Left kidney (tissue), 8 donors: ENCODE measurements at places on chromosomes 12 and 14.

DNA sequence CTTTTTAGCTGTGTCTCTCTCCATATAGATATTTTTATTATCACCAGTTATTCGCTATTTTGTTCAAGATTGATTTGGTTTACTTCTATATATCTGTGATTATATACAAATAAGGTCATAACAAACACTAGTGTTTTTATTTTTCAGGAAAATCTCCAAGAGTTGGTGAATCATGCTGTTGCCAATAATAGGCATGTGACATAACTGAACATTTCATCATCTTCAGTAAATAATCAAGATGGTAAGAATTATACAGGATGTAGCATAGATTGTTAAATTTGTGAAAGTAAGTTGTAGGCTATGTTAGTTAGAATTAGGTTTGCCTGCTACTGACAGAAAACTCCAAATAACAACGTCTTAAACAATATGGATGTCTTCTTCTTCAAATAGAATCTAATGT lies 240.9 kb upstream of the PDE3A start:
- no peak for DNase-seq

DNA sequence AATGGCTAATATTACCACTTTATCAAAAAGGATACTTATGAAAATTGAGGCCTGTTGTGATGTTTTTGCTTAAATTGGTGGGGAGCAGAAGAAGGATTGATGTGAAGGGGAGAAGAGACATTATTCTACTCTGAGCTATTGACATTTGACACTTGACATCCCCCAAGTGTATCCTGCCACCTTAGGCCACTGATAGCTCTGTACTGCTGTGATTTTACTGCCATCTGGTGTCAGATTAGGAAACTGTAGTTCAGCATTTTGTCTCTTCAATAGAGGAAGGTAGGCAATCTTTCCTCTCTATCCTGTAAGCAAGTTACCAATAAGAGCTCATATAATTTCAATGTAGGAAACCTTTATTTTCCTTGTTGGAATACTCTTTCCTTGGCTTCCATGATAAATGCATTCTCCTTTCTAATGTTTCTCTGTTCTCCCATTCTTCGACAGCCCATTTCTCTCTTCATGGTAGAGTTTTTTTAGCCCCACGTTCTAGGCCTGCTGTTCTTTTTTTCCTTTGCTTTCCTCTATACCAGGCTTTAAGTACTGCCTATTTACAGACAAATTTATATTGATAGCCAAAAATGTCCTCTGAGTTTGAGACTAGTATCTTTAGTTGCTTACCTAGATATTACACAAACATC lies 46.3 kb downstream of the PPHLN1 start:
- peak; percentile 34 for DNase-seq

- DNase-seq, result no peak
Observed at GRCh38 chr12:127396734-127397133, 870.2 kb upstream of the TMEM132C start.

GRCh38 chr14:93085911-93086310 lies 29.8 kb downstream of the ITPK1 start:
- DNase-seq, result peak; percentile 27

GRCh38 chr14:42229294-42229693 lies 622.6 kb downstream of the LRFN5 start:
- no peak for DNase-seq

GRCh38 chr14:77554816-77555599 lies 56.4 kb upstream of the ISM2 start:
- DNase-seq, result no peak

DNA sequence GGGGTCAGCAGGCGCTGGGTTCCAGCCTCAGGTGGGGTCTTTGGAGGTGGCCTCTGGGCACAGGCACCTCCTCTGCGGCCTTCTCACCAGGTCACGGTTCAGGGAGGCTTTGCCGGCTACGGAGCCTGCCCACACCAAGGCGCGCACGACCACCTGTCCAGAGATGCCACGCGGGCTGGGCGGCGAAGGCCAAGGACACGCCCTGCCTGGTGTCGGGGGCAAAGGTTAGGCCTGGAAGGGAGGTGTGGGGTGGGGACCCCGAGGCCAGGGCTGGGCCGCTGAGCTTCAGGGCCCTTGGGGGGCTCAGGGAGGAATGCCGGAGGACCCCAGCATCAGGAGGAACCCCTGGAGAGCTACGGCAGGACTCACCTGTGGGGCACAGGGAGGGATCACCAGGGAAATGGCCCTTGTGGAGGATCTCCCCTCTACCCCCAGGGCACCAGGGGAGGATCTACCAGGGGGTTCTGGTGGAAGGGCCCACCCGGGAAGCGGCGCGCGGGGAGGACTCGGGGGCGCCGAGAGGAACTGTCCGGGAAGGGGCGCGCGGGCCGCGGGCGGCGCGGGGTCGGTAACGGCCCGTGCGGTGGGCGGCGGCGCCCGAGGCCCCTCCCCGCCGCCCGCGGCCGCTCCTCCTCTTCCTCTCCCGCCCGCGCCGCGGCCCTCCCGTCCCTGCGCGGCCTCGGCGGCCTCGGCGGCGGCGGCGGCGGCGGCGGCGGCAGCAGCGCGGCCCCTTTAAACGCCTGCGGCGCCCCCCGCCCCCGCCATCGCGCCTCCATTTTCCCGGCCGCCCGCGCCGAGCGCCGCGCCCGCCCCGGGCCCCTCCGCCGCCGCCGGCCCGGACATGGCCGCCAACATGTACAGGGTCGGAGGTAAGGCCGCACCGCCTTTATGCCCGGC lies at the start of gene MTA1:
TSS of gene MTA1 (plus strand) at position 633 of the 897 bp plus-strand sequence. CDS start at position 842, 209 bp downstream.
- no peak for DNase-seq

GRCh38 chr12:109330282-109331230 lies 17.1 kb upstream of the MYO1H start:
- no peak for DNase-seq

GRCh38 chr14:60641742-60642269 lies 7.5 kb downstream of the SIX1 start:
- DNase-seq, result no peak

DNA sequence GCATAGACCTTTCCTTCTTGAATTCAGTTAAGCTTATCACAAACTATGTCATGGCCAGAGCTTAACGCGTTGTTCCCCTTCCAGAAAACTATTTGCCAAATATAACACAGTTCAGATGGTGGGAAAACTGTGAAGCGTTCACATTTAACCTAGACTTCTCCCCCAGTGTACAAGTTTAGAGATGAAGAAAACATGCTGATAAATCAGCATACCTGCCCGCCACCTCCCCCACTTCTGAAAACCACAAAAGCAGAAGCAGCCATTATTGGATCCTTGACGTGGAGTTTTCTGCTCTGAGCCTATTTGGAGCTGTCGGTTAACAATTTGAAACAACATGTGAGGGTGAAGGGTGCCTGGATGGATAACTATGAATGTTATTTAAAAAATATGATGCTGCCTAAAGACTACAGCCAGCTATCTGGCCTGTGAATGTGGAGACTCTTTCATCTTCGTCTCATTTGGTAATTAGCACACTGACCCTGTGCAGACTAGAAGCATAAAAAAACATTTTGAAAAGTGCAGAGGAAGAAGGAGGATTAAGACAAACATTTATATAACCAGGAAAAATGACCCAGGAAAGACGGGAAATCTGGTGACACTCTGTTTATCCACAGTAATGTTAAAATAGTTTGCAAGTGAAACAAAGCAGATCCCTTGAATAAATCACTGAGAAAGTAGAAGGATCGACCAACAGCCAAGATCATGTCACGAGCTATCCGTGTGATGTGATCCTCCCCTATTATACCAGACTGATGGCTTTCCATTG lies 408.2 kb downstream of the AEBP2 start:
- DNase-seq, result peak; percentile 65

GRCh38 chr14:104431351-104431928 lies 148.1 kb upstream of the C14orf180 start:
- no peak for DNase-seq

DNA sequence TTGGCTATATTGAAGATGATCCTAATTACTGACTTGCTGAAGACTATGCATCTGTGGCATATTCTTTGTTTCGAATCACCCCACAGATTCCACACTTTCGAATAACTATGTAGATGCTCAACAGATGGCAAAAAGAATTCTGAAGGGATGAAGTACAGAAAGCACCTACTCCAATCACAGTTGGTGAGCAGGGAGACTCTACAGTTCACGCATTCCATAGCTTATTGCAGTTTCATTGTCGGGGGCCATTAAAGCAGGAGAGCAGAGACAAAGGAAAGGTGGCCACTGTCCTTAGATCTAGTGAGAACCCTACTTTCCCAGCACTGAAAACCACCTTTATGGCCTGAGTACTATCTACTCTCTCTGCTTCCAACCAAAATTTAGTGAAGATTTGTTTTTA lies 191.9 kb downstream of the STXBP6 start:
- no peak for DNase-seq

- DNase-seq, result peak; percentile 32
Observed at GRCh38 chr12:56687223-56688128, 608 bp downstream of the PTGES3 start.

DNA sequence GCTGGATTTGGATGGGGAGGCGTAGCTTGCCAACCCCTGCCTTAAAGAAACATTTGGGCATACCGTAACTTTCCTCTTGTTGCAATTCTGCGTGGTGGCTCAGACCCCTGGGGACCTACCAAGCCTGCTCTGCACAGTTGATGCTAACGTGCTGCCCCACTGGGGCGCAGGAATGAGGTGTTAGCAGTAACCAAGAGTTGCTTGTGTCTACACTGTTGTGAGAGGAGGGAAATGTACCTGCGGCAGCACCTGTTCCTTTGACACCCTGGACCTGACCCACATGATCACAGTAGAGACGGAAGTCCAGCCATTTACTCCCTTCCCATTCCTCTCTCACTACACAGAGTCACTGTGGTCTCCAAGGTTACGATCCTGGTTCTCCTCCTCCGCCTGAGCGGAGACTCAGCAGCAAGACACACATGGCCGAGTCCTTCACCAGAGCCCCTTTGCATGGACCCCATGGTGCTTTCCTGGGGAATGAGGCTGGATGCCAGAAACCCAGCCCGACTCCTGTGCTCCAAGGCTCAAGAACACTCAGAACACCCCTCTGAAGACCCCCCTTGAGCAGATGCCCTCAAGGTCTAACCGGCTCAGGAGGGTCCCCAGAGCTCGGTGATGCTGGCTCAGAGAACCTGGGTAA lies 84.8 kb downstream of the FBXL14 start:
- no peak for DNase-seq

DNA sequence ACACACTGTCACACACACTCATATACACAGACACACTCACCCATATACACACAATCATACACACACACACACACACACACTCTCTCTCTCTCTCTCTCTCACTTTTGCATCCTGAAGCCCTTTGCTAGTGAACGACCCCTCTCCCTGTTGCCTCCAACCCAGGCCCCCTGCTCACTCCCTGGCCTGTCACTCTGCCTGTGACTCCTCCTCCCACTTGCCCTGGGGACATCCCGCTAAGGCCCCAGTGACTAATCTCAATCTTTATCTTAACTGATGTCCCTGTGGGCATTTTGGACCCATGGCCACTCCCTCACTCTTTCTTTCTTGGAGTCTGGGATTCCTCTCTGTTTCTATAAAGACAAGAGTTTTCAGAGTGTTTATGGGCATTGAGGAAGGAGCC lies 10.9 kb upstream of the DLK1 start:
- DNase-seq, result no peak

DNA sequence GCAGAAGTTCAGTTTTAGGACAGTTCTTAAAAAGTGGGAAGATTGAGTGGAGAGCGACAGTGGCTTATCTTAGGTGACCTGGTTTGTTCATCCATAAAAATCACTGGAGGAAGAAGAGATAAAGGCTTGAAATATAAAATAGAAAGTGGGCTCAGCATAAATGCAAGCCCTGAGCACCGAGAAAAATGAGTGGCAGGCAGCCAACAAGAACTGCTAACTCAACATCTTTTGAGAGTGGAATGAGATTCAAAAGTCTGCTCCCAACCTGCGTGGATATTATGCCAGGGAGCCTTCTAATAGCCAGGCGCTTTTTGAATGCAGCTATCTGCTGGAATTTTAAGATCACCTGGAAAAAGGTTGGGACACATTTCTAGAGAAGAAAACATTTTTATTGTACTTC lies 666.5 kb downstream of the FLRT2 start:
- peak; percentile 32 for DNase-seq

GRCh38 chr12:110355073-110355472 lies 48.4 kb downstream of the ANAPC7 start:
- DNase-seq, result no peak

DNA sequence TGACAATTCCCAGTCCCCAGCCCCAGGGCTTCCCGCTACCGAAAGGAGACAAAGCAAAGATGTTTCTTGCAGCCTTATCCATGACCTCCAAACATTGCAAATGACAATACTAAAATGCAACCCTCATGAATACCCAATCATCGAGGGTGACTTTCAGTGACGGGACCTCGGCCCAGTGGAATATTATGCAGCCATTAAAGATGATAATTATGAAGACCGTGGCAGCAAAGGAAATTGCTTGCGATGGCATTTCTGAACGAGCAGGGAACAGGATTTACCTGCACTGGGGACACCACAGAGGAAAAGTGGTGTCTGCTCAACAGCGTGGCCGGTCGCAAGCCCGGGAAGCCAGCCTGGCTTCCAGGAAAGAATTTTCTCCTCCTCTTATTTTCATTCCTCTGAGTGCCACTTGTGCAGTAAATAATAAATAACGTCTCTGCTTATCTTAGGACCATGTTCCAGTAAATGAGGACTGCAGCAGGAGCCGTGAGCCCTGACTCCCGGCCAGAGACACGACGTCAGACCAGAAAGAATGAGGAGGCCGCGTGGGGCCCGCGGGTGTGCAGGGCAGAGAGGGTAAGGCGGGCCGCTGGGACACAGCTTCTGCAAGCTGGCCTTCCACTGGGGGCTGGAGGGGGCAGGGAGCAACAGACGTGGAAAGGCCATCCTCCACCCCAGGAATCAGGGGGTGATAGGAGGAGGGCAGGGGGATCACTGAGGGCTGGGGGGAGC lies 6.6 kb downstream of the C14orf180 start:
- DNase-seq, result no peak

DNA sequence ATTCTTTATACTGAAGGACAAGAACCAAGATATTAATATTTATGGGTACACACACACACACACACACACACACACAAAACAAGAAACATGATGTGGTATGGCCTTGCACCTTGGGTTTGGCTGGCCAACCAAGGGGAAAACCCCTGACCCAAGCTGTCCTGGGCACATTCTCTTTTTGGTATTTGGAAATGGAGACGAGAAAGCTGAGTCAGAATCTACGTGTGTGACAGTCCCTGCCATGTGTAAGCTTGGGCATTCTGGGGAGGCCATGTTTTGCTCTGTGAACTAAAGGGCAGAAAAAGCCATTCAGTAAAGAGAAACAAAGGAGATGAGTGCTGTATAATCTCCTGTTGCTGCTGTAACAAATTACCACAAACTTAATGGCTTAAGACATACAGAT lies 35.6 kb downstream of the PTGER2 start:
- DNase-seq, result no peak

- DNase-seq, result no peak
Observed at GRCh38 chr14:77271113-77271710, at the start of gene NGB. NGB (minus strand) TSS chr14:77271206; CDS start chr14:77270937, 269 bp downstream.
